ENCODE measurements at places on chromosomes 7 and 10.

GRCh38 chr7:73999664-74000435 is 28.1 kb upstream of the ELN start:
- no peak for DNase-seq

DNA sequence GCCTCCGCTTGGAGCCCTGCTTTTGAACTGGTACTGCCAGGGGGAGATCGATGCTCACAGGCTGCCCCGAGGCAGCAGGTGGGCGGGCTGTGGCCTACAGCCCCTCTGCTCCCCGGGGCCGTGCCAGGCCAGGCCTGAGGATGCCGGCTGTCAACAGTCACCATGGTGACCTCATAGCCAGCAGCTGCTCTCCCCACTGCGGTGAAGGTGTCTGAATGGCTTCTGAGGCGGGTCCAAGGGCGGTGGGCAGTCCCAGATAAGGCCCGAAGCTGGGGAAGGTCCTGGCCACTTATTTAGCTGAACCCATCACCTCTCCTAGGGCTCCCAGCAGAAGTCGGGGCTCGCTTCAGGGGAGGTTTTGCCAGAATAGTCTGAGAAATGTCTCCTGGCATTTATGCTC is 179.3 kb downstream of the ARHGAP12 start:
- DNase-seq: no peak

DNA sequence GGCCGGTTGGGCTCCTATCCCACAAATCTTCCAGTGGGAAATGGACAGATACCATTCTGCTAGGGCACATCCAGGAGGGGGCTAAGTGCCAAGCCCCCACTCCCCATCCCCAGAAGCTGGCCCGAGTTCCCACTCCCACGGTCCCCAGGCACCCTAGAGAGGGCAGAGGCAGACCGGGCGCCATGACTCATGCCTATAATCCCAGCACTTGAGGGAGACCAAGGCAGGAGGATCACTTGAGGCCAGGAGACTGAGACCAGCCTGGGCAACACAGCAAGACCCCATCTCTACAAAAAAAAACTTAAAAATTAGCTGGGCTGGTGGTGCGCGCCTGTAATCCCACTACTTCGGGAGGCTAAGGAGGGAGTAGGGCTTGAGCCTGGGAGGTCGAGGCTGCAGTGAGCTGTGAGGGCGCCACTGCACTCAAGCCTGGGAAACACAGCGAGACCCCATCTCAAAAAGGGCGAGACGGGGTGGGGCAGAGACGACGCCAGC is 870 bp downstream of the GNA12 start:
- DNase-seq: no peak

DNA sequence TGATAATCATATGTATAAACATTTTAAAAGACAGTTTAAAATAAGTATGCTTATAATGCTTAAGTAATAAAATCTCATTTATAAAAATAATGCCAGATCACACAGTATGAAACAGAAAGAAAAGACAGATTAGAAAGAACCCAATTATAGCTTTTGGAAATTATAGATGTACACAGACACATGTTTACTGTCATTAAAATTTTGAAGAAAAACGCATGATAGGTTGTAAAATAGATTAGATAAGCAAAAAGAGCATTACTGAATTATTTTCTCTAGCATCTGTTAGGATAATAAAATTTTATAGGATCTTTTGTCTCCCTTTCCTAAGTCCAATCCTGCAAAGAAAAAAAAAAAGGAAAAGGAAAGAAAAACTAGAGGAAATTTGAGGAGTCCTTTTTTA is 1107.3 kb upstream of the LRRN3 start:
- DNase-seq: no peak

DNA sequence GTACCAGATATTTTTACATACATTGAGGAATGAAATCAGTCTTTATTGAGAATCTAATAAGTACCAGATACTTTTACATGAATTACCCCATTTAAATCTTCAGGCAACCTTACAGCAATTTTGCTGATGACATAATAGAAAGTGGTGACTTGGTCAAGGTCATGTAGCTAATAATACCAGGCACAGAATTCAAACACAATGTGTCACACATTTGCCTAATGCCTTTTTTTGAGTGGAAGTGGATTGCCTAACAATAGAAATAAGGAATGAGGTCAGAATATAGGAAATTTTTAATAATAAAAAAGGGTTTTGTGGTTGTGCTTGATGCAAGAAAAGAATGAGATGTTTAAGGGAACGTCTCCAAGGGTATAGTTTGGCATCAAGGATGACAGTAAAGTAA is 466.6 kb upstream of the IGFBP3 start:
- DNase-seq: no peak

GRCh38 chr10:114271779-114272167 is 32.7 kb downstream of the VWA2 start:
- no peak for DNase-seq

DNA sequence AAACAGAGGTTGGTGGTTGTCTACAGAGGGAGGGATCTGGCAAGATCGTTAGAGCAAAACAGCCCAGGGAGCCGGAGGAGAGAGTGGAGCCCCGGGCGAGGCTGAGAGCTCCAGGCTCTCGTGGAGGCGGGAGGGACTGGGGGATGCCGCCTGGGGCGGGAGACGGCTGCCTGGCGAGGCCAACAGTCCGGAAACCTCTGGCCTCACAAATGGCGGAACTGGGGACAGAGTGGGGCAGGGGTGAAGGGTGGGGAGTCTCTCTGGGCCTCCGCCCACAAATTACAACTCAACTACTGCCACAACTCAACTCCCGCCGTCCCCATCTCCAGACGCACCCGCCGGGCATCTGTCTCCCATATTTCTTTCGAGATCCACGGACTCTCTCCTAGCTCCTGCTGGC is 47.7 kb downstream of the CLEC2L start:
- no peak for DNase-seq

DNA sequence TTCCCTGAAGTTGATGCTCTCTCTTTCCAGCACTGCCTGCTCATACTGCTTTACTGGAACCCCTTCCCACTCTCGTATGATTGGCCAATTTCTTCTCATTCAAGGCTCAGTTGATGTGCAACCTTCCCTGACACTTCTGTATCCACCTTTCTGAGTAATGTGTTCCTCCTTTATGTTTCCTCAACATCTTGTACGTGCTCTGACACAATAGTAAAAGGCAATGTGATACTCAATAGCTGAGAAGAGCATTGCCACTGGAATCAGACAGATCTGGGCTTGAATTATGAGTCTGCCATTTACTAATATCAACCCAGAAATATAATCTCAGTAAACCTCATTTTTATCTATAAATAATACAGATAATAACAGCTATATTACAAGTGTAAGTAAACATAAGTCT is 34.7 kb downstream of the ARL4A start:
- DNase-seq: no peak

- DNase-seq: no peak
These were observed 27.0 kb downstream of the BLNK start for GRCh38 chr10:96244354-96244753.

- no peak for DNase-seq
These were observed 281.3 kb upstream of the IGFBP3 start for GRCh38 chr7:46202379-46202778.

- no peak for DNase-seq
These were observed 187.4 kb downstream of the RNLS start for GRCh38 chr10:88395677-88396076.

DNA sequence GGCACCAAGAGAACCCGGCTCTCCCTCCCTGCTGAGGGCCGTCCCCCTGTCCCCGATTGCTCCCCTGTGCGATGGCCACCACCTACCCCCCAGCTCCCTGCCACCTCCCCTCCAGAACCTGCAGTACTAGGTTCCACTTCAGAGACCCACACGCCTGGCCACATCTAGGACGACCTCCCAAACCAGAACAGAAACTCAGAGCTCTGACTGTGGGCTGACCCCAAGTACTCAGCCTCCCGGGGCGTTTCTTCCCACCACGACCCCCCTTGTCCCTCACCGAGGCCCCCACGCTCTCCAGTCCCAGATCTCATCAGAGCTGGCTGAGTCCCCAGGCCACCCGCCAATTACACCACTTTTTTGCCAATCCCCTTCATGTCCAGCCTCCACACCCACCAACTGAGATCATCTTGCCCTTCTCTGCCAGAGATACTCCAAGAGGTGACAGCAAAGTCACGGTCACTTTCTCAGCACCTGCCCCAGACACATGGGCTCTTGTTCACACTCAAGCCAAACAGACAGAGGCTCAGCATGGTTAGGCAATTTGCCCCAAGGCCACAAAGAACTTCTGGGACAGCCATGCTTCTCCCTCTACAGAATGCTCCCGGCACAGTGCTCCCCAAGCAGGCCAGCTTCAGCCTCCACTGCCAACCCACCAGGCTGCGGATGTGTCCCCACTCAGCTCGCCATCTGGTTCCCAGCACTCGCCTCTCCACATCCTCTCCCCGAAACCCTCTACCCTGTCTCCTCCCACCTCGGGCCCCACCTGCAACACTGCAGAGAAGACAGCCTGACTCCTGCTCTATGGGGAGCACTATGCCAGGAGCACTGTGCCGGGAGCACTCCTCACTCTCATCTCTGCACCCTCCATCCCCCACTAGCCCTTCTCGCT is 4.7 kb downstream of the TMEM120A start:
- no peak for DNase-seq

- DNase-seq: peak; percentile 34
These were observed 269.9 kb upstream of the MKLN1 start for GRCh38 chr7:131057794-131058070.

GRCh38 chr7:20963556-20964280 is 177.0 kb upstream of the SP8 start:
- DNase-seq: no peak

DNA sequence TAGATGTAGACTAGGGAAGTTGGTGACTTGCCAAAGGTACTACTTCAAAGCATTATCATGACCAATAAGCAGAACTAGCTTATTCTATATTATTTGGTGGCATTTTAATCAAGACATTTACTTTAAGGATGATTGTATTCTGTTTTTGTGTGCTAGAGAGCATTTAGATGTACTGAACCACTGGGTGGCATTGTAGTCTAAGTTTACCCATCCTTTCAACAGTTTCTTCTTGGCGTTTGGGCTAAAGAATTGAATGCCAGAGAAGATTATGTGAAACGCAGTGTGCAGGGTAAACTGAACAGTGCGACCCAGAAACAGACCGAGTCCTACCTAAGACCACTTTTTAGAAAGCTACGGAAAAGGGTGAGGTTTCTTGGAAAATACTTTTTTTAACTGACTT is 26.8 kb downstream of the PRPF18 start:
- DNase-seq: peak; percentile 5

DNA sequence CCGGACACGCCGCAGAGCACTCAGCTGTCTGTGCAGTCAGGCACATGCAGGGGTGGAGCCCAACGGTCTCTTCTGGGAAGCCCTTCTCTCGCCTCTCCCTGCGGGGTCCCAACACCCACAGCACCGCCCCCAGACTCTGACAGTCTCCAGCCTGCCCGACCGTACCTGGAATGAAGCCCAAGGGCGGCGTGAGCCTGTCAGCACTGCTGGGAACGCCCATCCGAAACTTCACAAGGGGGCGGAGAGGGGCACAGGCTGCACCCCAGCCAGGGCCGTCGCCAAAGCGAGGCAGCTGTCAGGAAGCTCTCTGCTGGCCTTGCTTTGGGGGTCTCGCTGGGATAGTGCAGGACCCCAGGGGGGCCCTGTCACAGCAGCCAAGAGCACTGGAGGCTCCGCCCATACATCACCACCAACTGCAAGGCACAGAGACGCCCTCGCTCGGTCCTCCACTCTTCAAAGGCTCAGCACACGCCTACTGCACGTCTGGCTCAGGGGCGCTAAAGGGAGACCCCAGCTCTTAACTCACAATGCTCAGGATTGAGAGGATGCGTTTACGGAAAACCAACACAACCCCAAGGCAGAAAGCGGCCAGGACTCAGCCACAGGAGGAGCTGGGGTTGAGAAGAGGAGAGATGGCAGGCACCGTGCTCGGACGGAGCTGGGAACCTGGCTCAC is 30.9 kb downstream of the MAD1L1 start:
- DNase-seq: no peak

DNA sequence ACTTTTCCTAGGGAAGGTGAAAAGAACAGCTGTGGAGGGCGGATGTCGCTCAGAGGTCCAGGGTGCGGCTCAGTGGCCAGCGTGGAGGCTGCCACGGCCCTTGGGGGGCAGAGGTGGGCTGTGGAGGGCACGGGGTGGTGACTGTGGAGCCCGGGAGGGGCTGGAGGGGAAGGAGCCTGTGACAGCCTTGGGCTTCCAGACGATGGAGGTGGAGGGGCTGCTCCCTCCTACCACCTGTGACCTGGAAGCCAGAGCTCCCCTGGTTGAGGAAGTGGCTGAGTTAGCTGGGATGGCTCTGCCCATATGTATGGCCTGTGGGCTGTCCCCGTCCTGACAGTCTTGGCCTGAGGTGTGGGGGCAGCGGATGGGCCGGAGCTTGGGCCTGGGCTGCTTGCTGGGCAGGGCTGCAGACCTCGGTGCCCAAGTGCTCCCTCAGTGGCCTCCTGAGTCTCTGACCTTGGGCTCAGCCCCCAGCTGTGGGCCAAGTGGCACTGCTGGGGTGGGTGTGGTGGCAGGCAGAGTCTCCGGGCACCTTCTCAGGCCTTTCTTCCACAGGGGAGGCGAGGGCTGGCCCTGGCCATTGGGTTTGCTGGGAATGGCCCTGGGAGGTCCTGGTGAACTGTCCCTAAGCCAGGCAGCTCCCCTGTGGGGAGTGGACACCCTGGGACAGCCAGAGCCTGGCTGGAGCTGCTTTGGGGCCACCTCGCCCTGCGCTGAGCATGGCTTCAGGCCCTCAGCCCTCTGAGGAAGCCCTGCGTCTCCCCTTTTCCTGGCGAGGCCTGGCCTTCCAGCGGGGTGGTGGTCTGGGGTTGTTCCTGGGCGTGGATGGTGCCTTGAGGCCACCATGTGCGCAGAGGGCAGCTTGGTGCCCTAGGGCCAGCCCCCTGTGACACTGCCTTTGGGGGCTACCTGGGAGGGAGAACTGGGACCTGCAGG is 3.9 kb downstream of the BRI3 start:
- no peak for DNase-seq

DNA sequence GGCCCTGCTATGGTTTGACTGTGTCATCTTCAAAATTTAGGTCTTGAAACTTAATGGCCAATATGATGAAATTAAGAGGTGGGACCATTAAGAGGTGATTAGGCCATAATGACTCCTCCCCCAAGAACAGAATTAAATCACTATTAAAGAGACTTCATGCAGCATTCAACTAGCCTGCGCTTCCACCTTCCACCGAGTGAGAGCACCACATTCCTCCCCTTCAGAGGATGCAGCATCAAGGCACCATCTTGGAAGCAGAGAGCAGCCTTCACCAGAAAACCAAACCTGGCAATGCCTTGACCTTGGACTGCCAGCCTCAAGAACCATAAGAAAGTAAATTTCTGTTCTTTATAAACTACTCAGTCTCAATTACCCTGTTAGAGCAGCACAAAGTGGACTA is 371.1 kb upstream of the NFE2L3 start:
- DNase-seq: no peak
